ENCODE measurements at places on chromosomes 7 and 10.

DNA sequence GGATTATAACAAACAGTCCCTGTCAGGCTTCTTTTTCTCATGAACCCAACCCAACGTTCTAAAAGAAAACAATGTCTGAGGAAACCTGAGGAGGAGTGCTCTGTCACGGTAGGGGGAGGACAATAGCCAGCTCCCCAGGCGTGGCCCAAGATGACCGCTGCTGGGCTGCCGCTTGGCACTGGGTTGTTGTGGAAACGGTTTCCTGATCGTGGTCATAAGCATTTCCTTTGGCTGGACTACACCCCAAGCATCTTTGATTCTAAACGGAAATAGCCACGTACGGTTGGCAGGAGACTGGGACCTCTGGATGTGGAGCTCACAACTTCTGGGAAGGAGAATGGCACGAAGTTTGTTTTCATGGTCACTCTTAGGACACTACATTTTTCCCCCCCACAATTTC, 30.4 kb upstream of the DMBT1 start:
- DNase-seq = no peak

DNA sequence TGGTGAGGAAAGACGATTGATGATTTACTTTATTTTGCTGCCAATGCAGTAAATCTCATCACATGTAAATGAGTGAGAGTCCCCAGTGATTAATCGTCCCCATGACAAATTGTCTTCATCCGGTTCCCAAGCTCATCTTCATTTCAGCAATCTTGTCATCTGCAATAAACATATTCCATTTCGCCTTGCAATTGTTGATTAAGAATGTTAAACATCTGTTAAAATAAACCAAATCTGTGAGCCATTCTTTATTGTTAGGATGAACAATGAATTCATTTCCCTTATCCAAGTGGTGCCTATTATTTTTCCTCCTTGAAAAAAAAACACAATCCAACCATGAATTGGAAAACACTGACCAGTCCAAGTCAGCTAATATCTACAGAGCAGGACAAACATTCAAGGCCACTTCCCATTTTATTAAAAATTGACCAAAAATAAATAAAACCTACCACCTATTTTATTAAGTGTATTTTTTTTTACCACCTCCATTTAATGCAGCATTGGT, 36.5 kb downstream of the NPS start:
- no peak for DNase-seq

GRCh38 chr10:52918714-52919305, 146.2 kb upstream of the MBL2 start:
- DNase-seq = no peak

GRCh38 chr7:93551063-93551895, 23.2 kb downstream of the CALCR start:
- no peak for DNase-seq

DNA sequence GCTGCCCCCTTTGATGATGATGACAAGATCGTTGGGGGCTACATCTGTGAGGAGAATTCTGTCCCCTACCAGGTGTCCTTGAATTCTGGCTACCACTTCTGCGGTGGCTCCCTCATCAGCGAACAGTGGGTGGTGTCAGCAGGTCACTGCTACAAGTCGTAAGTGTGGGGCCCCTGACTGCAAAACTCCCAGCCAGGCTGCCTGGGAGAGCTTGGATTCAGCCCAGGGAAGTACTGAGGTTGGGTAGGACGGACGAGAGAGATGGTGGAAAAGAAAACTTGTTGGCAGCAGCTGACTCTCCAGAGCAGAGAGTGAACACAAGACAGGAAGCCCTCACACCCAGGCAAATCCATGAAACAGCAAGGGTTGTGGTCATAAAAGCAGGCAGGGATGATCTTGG, 1.3 kb downstream of the PRSS2 start:
- DNase-seq = no peak

GRCh38 chr7:116538138-116538537, 13.3 kb downstream of the CAV1 start:
- no peak for DNase-seq

- no peak for DNase-seq
These were observed 27.0 kb upstream of the ELMO1 start for GRCh38 chr7:37475646-37476045.

DNA sequence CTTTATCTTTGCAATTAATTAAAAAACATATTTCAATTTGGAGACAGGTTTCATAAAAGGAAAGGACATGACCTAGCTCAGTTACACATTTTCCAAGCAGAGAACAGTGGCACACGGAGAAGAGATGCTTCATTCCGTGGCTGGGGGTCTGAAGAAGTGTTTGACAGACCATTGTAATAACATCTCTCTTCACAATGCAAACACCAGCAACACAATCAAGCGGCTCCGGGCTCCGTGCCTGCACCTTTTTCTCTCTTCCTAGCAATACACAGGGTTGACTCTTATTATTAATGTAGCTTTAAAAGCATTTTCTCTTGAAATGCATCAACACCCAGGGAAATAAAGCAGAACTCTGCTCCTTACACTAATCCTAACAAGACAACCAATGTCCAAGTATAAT, 261.0 kb upstream of the AOAH start:
- no peak for DNase-seq

- DNase-seq = no peak
These were observed 54.3 kb downstream of the SLC16A9 start for GRCh38 chr10:59655309-59655708.

GRCh38 chr7:47782022-47782421, 166.2 kb downstream of the PKD1L1 start:
- no peak for DNase-seq

DNA sequence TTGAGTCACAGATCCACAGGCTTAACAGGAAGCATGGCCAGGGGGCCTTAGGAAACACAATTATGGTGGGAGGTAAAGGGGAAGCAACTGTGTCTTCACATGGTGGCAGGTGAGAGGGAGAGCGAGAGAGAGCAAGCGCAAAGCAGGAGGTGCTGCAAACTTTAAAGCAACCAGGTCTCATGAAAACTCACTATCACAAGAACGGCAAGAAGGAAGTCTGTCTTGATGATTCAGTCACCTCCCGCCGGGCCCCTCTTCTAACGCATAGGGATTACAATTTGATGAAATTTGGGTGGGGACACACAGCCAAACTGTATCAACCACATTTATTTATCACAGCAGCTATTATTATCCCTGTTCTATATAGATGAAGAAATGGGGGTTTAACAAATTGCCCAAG, 201.6 kb downstream of the DPP6 start:
- no peak for DNase-seq

- DNase-seq = no peak
These were observed 293.5 kb upstream of the GALNT17 start for GRCh38 chr7:70838292-70838907.

- DNase-seq = no peak
These were observed 121.4 kb downstream of the CDK14 start for GRCh38 chr7:90717296-90718060.

- no peak for DNase-seq
These were observed 88.1 kb downstream of the ANKIB1 start for GRCh38 chr7:92333866-92334265.

- no peak for DNase-seq
These were observed 40.5 kb downstream of the ENTPD1 start for GRCh38 chr10:95796504-95796903.

DNA sequence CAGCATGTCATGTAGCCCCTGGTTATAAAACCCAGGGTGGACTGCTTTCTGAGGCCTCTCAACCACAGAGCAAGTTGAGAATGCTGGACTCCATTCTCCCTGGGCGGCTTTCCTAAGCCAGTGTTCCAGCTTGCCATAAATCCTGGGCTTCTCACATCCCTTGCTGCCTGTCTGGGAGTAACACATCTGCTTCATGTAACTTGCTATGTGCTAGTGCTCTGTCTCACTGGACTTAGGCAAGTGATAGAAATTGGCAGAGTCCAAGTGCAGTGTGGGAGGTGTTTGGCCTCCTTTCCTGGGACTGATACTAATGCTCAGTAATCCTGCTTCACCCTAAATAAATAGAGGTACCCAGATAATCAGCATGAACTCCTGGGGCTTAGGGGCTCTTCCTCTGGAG, 277.1 kb upstream of the POM121L12 start:
- DNase-seq = no peak

GRCh38 chr10:35219292-35219691, 92.6 kb downstream of the CREM start:
- no peak for DNase-seq

DNA sequence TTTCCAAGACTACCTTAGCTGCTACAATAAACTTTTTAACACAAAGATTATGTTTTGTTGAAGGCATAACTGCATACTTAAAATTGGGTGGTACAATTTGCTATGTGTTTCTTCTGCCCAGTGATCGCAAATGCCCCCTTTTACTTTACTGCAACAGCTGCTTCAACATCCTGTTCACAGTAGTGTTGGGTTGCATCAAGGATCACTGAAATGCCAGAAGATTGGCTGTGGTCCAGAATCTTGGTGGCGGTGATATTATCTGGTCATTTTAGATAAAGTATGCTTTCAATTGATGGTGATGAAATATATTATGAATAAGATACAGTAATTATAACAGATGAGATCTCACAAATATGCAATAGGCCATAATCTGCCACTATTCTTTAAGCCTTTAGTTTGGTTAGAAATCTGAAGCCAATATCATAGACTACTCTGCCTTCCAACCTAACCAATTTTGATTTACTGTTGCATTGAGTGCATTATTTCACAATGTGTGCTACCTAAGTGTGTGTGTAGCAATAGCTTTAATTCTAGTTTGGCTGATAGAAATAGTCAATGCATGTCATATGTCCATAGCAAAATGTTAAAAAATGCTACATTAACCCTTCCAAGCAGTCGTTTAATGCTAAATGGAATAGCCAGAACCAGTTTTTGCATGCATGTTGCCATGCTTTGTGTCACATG, 29.8 kb upstream of the ING3 start:
- no peak for DNase-seq

DNA sequence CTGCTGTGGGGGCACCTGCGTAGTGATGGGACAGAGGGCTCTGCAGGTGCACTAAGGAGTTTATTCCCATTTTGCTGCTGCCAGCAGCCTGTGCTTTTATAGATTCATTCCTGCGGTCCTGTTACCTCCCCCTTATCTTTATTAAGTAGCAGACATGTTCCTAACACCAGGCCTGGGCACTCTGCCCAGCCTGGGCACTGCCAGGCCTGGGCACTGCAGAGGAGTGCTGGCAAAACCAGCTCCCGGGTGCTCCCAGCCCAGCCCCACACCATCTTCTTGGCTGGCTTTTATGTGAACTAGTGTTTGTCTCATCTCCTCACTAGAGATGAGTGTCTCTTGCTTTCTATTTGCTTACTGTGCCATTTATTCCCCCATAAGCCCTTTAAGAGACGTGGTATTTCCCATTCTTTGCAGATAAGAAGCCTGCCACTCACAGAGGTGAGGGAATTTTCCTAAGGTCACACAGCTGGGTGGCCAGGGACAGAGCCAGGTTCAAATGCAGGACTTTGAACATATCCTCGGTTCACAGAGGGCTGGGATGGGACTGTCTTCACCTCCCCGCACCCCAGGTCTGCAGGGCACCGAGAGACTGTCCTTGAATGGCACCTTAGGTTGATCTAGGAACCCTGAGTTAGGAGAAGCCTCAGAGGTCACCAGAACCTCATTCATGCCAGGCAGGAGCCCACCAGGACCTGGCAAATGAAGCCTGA, 14.6 kb upstream of the DRGX start:
- DNase-seq = no peak

DNA sequence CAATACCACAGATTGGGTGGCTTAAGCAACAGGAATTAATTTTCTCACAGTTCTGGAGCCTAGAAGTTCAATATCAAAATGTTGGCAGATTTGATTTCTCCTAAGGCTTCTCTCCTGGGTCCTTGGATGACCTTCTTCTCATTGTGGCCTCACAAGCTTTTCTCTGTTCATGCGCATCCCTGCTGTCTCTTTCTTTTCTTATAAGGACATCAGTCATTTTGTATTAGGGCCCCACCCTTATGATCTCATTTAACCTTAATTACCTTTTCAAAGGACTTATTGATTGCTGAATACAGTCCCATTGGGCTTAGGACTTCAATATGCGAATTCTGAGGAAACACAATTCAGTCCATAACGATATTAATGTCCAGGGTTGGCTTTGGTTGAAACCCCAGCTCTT, 285.4 kb downstream of the HDAC9 start:
- DNase-seq = no peak

DNA sequence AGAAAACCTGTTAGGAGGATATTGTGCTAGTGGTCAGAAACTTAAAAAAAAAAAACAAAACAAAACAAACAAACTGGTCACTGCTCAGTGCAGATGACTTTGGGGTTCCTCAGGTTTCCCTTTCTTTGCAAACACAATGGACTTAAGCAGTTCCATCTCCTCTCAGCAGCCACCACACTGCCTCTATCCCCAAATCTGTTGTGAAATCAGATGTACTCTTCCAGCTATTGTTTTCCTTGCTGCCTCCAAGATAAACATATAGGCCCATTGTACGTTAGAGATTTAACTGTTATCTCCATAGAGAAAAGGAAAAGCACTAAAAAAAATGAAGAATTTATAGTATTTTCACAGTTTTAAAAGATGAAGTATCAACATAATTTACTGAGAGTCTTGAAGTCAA, 147.1 kb downstream of the MPP7 start:
- DNase-seq = no peak

DNA sequence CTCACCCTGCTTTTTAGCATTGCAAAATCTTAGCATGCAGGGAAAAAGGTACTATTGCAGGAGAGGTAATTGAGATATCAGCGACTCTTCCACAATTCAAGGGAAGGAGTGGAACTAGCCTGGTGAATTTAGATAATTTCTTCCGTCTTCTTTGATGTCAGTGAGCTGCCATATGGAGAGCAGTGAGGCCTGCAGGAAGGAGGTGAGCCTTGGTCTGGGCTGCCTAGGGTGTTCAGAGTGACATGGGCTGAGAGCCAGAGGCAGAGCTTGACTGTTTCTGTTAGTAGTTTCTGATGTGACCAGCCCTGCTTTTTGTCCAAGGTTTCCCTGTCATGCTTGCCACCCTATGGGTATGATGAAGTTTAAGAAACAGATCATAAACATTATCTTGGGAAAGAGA, 28.6 kb downstream of the KAT6B start:
- DNase-seq = no peak

GRCh38 chr10:95339863-95340262, 49.1 kb upstream of the PDLIM1 start:
- no peak for DNase-seq

DNA sequence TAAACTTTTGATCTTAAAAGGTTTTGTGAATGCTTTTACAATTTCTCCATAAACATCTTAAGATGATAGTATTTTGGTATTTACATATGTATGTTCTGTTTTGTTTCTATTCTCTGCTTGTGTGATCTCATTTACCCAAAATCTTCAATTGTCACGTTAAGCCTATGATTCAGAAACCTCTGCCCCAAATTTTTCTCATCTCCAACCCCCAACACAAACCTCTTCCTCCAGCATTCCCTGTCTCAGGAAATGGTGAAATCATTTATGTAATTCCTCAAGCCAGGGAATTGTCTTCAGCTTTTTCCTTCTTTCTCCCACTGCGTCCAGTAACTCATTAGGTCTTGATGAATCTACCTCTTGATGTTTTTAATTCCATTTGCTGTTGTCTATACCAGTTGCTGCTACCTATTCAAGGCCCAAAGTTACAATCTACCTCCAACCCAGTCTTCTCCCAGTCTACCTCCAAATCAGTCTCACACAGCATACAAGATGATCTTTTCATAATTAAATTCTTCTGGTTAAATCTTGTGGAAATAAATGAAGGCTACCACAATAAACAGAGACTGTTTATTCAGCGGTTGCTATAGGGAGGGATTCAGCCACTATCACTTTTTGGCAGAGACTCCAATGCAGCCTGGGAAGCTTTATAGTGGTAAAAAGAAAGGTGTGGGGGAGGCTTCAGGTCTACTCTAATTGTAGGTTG, 5.8 kb downstream of the CFAP69 start:
- no peak for DNase-seq

- DNase-seq = no peak
These were observed 1.4 kb downstream of the C10orf62 start for GRCh38 chr10:97590748-97591495.

- no peak for DNase-seq
These were observed 425.1 kb upstream of the NPVF start for GRCh38 chr7:25653384-25653783.
